Right ventricle myocardium superior (tissue), 1 donor: ENCODE measurements at places on chromosomes 5 and 9. TPM values are rescaled to one million over a fixed set of nuclear protein-coding genes. Genes with fewer than 3 reads are reported as not detected.
A peak's percentile ranks its signal among the peaks of the same experiment; 100 is the strongest.

Gene NR2F1-AS1
- total RNA-seq = 0.22 TPM

GRCh38 chr5:163535290-163535689 is 29.9 kb downstream of the MAT2B start:
- DNase-seq = no peak

- no peak for DNase-seq
Measured at GRCh38 chr5:44719856-44720255, 88.9 kb upstream of the MRPS30 start.

Gene PAIP2
- 142 TPM for total RNA-seq

Gene HRH2
- total RNA-seq = 41.2 TPM

Gene PCDHB5
- total RNA-seq = 1.3 TPM

Gene ANKRD34B
- not detected for total RNA-seq

DNA sequence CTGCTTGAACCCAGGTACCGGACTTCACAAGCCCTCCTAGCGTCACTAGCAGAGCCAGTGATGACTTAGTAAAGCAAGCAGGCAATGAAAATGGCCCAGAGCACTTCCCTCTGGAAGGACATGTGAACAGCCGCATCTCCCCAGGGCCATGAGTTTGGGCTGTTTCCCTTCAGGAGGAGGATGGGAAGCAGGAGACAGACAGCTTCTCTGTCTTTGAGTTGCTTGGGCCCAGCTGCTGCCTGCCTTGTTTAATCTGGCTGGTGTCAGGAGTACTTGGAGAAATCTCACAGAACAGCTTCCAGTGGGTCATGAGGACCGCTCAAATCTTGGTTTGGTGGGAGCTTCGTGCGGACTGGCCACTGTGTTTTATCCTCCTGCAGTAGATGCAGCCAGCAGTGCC is 25.4 kb upstream of the WWC1 start:
- peak; percentile 56 for DNase-seq

Gene CBY3
- total RNA-seq = not detected

DNA sequence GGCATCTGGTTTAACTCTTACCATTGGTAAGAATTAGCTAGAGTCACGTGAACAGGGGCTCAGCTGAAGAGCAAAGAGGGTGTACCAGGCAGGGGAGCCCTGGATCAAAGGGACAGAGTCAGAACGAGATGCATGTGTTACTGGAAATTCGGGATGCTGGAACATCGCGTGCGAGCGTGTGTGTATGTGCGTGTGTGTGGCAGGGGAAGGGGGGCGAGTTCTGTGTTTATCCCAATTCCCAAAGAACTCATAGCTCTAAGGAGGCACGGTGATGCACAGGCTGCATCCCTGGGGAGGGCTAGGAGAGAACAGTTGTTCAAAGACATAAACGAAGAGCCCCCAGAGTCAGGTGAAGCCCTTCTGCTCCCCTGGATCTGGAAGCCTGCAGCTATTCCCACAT is 353.3 kb downstream of the GADD45G start:
- DNase-seq = no peak

GRCh38 chr5:73913971-73914370 is 288.0 kb downstream of the ARHGEF28 start:
- DNase-seq = no peak

Gene SNAPC4
- 3.3 TPM for total RNA-seq

DNA sequence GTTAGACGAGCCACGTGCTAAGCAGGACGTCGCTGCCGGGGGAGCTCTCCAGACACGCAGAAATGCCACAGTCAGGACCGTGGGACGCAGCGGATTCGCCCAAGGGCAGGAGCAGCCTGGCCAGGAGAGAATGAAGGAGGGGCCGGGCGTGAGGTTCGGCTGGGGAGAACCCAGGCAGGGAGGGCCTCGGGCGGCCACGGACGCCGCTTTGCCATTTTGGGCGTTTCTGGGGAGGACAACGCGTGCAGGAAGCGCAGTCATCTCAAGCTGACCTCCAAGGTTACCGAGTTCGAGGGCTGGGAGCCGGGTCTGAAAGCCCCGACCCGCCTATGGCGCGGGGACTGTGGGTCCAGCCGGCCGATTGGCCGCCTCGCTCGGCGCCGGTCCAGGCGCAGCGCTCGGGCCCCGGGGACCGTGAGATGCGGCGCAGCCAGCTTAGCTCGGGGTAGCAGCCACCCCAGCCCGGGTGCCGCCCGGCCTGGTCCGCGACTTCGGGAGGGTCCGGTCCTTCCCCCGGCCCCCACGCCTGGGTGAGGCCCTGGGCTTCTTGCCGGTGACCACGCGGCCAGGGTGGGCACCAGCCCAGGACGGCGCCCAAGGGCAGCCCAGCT is 760 bp upstream of the MAN1B1 start:
- peak; percentile 73 for DNase-seq

DNA sequence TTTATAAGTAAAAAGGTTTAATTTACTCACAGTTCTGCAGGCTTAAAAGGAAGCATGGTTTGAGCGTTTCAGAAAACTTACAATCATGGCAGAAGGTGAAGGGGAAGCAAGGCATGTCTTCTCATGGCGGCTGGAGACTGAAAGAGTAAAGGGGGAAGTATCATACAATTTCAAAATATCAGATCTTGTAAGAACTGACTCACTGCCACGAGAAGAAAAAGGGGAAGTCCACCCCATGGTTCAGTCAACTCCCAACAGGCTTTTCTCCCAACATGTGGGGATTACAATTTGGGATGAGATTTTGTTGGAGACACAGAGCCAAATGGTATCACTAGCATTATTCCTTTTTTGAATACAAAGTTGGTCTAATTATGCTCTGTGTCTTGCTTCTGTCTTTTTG is 627.9 kb upstream of the ST8SIA4 start:
- DNase-seq = no peak

- DNase-seq = no peak
Measured at GRCh38 chr5:136065588-136065987, 36.8 kb downstream of the TGFBI start.

GRCh38 chr5:170186156-170186555 is 46.6 kb upstream of the C5orf58 start:
- DNase-seq = no peak

GRCh38 chr5:155878991-155879575 is 447.9 kb upstream of the SGCD start:
- DNase-seq = no peak

DNA sequence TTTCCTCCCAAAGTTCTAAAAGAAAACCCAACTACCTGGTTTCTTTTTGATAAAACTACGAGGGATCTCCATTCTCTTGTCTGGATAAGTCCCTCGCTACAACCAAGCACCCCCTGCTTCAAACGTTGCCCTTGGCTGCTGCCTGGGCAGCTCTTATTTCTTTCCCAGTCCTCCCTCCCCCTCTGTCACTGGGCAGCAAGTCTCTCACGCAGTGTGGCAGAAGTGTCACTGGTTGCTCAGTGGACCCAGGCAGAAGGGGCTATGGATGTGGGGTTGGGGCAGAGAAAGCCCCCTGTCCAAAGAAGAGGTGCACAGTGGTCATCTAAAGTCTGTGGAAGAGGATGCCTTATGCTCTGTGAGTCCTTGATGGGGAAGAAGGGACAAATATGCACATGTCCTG is 7.2 kb upstream of the SMIM32 start:
- no peak for DNase-seq

Gene FCN2
- total RNA-seq = 0.30 TPM

GRCh38 chr5:172789687-172790495 is 18.9 kb upstream of the DUSP1 start:
- peak; percentile 58 for DNase-seq

DNA sequence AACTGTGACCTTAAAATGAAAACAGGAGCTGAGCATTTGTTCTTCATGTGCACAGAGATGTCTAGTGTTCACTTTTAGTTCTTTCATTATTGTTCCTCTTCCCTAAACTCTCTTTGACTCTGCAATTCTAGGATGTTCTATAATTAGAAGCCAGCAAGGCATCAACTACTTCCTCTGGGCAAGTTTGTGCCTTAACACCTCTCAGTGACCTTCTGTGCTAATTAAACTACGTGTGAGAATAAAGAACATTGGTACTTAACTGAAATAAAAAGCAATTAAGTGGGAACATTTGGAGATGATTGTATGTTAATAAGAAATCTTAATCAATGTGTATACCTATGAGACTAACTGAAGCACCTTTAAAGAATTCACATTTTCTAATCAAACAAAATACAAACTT is 242.8 kb downstream of the RASEF start:
- no peak for DNase-seq

DNA sequence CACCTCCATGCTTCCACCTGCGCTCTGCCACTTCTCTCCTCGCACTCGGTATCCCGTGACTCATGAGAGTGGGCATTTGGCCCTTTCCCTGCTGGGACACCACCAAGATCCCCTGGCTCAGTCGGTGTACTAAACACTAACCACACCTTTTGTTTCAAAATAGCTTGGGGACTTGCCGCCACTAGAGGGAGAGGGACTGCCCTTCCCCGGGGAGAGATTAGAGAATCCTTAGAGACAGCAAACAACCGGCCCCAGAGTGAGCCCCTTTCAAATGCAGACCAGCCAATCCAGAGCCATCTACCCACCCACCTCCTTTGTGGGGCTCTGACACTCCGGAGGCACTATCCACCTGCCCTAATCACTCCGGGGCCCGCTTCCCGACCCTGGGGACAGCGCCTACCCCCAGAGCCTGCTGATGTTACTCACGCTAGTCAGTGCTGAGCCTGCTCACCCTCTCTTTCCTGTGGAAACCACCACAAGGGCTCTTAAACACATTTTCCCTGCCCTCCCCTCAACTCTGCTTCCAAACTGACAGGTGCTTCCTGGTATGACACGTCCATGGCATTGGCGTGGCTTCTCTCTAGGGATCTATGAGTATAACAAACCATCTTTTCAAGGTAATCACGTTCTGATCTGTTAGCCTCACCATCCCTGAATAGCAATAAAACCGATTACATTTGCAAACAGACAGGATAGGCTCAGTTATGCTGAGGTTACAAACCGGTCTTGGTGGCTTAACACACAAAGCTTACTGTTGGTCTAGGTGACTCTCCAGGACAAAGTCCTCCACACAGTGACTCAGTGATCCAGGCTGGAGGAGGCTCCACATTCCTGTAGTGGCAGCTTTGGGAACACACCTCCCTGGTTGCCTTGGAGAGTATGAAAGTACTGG is 180.1 kb upstream of the MVB12B start:
- DNase-seq = no peak

GRCh38 chr9:128065907-128066712 is 1.0 kb downstream of the NAIF1 start:
- peak; percentile 52 for DNase-seq

GRCh38 chr5:101206534-101206933 is 303.5 kb upstream of the ST8SIA4 start:
- no peak for DNase-seq

DNA sequence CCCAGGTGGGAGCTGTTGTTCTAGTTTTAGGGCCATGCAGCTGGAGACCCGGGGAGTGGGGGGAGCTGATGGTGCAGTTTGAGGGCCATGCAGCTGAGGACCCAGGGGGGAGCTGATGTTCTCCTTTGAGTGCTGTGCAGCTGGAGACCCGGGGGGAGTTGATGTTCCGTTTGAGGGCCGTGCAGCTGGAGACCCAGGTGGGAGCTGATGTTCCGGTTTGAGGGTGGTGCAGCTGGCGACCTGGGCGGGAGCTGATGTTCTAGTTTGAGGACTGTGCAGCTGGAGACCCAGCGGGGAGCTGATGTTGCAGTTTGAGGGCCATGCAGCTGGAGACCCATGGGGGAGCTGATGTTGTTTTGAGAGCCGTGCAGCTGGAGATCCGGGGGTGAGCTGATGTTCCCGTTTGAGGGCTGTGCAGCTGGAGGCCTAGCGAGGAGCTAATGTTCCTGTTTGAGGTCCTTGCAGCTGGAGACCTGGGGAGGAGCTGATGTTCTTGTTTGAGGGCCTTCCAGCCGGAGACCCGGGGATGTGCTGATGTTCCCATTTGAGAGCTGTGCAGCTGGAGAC is 14.6 kb downstream of the PDCD6 start:
- DNase-seq = no peak

GRCh38 chr5:62268234-62268633 is 37.8 kb upstream of the KIF2A start:
- DNase-seq = no peak

- peak; percentile 12 for DNase-seq
Measured at GRCh38 chr9:138023394-138024124, 146.0 kb downstream of the CACNA1B start.

GRCh38 chr9:98002808-98003207 is 19.7 kb downstream of the ANP32B start:
- no peak for DNase-seq

DNA sequence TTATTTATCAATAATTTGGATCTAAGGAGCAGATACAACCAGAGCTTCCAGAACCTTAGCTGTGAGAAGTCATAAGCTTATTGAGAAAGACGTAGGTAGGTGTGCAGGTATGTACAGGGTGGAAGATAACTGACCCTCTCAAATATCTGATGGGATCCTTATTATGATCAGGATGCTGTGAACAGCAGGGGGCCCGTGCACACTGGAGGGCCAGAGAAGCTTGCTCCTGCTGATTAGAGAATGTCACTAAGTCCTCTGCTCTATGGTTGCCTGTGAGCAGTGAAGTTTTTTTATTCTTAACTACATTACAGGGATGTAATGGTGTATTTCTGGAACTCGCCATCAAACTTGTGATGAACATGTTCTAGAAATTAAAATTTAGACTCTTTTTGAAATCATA is 108.9 kb upstream of the POU5F2 start:
- DNase-seq = no peak

GRCh38 chr5:67094476-67095300 is 101.9 kb downstream of the CD180 start:
- DNase-seq = no peak

DNA sequence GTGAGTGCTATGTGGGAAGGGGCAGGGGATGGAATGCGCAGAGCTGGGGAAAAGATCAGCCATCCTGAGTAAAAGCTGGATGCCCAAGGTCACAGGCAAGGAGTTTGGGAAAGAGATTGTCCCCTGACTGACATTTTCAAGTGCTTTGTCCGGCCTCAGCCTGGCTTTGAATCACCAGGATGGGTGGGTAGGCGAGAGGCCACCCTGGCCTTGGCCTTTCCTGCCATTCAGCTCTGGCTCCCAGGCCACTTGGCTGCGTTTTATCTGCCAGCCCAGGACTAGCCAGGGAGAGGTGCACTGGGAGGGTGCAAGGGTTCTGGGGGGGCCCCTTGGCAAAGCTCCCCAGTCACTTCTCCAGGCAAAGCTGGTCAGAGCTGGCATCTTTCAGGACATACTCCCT is 37.4 kb upstream of the SYNPO start:
- peak; percentile 68 for DNase-seq

Gene GPR107
- total RNA-seq = 20.4 TPM

DNA sequence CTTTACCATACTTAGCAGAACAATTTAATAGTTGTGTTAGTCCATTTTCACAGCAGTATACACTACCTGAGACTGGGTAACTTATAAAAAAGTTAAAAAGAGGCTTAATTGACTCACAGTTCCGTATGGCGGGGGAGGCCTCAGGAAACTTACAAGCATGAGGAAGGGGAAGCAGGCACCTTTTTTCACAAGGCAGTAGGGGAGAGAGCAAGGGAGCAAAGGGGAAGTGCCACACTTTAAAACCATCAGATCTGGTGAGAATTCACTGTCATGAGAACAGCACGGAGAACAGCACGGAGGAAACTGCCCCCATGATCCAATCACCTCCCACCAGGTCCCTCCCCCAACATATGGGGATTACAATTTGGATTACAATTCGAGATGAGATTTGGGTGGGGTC is 269.9 kb downstream of the MTRR start:
- no peak for DNase-seq
